Caco-2 (cell line): ENCODE measurements at places on chromosomes 16 and 17.

DNA sequence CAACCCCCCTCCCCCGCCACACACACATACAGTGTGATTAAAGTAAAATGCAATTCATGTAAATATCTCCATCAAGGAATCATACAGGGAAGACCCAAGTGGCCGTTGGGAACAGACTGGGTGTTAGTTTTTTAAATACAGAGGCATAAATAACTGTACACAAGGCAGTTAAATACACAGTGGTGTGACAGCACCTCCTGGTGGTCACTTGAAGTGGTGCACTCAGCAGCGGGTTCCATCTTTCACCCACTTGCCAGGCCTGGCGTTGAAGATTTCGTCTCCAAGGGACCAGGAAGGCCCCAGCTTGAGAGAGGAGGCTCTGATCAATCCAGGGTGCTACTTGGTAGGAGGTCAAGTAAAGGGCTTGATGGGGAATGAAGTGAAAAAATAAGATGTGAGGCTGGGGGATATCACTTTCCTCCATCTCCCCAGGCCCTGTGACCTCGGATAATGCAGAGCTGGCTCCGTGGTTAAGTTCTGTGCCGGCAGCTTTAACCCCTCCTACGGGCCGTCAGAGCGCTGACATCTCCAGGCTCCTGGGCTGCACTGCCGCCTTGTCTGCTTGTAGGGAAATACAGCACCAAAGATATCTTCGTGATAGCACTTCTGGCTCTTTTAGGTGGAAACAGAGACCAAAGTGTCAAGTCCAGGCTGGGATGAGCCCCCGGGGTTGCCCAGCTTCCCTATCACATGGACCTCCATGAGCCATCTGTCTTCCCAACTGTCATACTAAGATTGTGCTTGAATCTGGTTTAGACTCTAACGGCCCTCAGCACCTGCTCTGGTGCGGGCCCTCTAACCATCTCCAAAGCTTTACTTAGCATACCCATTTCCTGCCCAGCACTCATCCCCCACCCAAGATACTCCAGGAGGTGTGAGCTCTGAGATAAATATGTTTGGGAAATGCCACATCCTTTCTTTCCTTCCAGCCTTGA lies 20.7 kb downstream of the LGALS9 start:
- H3K36me3 ChIP-seq: no peaks in the 10 kb centered on the region
- H3K27me3 ChIP-seq: no peaks in the 10 kb centered on the region
- peak; percentile 83 for DNase-seq

DNA sequence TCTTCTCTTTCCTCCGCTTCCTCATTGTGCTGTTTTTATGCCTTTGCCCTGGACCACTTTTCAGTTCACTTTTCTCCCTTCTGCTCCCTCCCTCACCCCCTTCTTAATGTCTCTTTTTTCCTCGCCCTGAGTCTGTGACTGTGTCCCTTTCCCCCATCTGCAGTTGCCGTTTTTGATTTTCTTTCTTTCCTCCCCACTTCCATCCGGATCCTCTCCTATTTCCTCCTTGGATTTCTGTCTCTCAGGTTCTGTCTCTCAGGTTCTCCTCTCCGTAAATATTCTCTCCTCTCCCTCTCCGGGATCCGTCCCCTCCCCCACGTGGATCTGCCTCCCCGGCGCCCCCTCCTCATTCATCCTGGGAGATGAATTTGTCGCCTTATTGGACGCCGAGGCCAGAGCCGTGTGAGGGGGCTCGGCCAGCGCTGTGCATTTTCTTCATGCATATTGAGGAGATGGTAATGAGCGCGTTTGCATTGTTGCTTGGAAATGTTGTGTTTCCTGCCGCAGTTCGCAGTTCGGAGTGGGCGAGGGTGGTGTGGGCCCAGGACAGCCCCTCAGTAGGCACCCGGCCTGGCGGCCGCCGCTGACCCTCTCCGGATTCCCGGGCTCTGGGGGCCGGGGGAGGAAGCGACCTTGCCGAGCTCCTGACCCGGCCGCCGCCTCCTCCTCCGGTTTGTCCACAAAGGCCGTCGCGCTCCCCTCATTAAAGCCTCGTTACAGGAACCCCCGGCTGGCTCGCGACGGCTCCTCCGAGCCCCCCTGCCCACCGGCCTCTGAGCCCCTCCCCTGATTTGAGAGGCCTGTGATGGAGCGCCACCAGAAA lies 4.5 kb upstream of the IRX3 start:
- no peaks in the 10 kb centered on the region for H3K27me3 ChIP-seq
- no peak overlapping the region for H3K27ac ChIP-seq
- H3K36me3 ChIP-seq: no peaks in the 10 kb centered on the region
- H3K4me3 ChIP-seq: no peak overlapping the region

DNA sequence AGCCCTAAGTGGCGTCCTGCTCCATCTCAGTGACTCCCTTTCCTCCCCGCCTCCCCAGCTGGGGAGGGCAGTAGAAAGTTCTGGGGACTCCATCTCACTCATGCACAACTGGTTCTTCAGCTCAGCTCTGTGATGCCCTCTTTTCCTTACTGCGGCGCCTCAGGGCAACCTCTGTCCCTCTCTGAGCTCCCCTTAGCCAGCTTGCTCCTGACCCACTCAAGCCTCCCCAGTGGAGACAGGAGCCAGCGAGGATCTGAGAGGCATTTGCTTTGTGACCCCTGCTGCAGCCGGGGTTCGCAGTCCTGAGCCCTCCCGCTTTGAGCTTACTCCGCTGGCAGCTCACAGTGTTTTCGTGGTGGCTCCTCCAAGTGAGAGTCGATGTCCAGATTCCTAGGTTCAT lies 6.2 kb upstream of the MRC2 start:
- H3K36me3 ChIP-seq: no peaks in the 10 kb centered on the region; the same call in none of the 2 replicates
- H3K27me3 ChIP-seq: no peaks in the 10 kb centered on the region
- DNase-seq: no peak
- H3K4me1 ChIP-seq: no peaks in the 10 kb centered on the region
- H3K4me3 ChIP-seq: no peak overlapping the region
- no peak overlapping the region for H3K27ac ChIP-seq

GRCh38 chr16:81831722-81832126 lies 52.6 kb downstream of the PLCG2 start:
- H3K36me3 ChIP-seq: no peaks in the 10 kb centered on the region
- no peak overlapping the region for H3K27ac ChIP-seq
- peaks cover 7% of the 10 kb centered on the region; the same call in 1 of the 2 replicates for H3K4me1 ChIP-seq
- H3K4me3 ChIP-seq: no peak overlapping the region
- H3K27me3 ChIP-seq: no peaks in the 10 kb centered on the region

GRCh38 chr16:84214451-84215066 lies 23.6 kb downstream of the ADAD2 start:
- H3K36me3 ChIP-seq: no peaks in the 10 kb centered on the region
- H3K27ac ChIP-seq: no peak overlapping the region
- H3K4me1 ChIP-seq: no peaks in the 10 kb centered on the region
- no peak for DNase-seq
- H3K4me3 ChIP-seq: no peak overlapping the region
- no peaks in the 10 kb centered on the region for H3K27me3 ChIP-seq

DNA sequence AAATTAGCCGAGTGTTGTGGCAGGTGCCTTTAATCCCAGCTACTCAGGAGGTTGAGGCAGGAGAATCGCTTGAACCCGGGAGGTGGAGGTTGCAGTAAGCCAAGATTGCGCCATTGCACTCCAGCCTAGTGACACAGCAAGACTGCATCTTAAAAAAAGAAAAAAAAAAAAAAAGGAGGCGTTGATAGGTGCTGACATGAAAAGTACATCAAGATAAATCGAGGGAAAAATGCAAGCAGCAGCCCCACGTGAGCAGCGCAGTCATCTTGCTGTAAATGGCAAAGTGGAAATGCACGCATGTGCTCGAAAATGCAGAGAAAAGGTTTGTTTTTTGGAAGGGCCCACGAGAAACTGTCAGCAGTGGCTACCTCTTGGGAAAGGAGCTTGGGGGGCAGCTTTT lies 20.9 kb downstream of the MXRA7 start:
- H3K4me3 ChIP-seq: no peak overlapping the region
- no peaks in the 10 kb centered on the region for H3K27me3 ChIP-seq
- no peak overlapping the region for H3K27ac ChIP-seq
- DNase-seq: no peak
- peaks cover 30% of the 10 kb centered on the region for H3K4me1 ChIP-seq

- H3K27ac ChIP-seq: no peak overlapping the region
- H3K4me3 ChIP-seq: no peak overlapping the region
- H3K4me1 ChIP-seq: peaks cover 17% of the 10 kb centered on the region
- H3K36me3 ChIP-seq: no peaks in the 10 kb centered on the region
- no peak for DNase-seq
- H3K27me3 ChIP-seq: no peaks in the 10 kb centered on the region; the same call in 1 of the 2 replicates
Measured at GRCh38 chr16:89198417-89199240, 1.7 kb downstream of the SLC22A31 start.

DNA sequence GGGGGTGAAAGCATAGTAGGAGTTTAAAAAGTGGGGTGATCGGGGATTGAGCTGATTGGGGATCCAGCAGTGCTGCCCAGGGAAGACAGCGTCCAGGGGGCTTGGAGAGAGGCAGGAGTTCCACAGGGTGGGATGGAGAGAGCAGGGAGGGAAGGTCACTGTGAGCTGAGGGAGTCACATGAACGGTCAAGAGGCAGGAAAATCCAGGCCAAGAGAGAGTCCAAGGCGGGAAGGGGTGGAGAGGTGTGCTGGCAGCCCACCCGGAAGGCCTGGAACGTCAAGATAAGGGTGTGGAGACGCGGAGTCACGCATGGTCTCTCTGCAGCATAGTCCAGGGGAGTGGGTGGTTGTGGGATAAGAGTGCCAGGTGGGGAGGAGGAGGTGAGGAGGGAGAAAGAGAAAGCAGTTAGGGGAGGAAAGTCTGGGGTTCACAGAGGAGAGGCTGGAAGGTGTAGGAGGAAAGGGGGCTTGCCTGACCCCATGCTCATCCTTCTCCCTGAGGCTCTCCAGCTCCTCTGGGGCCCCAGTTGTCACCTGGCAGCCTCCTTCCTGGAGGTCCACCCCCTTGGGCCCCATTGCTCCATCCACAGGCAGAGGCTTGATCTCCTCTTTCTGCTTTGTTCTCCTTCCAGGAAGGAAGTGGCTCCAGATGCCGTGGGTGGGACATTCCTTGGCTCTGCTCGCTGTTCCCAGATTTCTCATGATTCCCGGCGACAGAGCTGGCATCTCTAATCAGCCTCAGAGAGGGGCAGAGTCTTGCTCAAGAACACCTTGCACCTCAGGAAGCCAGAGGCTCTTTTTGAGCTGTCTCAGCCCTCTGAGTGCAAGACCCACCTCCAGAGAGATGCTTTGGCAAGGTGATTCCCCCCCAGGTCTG lies 28.7 kb downstream of the CCR7 start:
- H3K27ac ChIP-seq: no peak overlapping the region
- no peak for DNase-seq
- no peaks in the 10 kb centered on the region for H3K27me3 ChIP-seq
- no peaks in the 10 kb centered on the region for H3K36me3 ChIP-seq

DNA sequence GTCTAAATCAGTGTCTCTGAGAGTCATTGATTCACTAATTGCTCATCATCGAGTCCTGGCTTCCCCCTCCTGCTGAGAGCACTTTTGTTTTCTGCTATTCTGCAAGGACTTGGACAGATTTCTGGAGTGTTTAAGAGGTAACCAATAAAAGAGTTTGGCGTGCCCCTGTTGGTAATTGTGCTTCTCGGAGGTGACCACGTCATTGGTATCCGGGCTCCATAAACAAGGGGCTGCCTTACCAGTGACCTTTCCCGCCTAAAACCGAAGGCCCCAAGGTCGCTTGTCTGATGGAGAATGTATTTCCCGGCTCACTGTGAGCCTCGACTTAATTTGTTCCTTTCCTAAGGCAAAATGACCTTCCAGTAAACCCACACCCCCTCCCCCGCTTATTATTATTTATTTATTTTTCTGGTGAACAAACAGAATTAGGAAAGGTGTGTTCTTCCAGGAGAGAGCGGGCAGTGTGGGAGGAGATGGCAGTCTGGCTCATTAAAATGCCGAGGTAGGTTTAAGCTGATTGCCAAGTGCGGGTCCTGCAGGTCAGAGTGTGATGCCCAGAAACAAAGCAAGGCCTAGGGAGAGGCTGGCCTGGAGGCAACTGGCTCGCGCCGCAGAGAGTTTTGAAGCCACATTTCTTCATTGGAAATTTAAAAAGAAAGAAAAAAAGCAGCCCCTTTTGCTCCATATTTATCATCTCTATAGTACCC lies 30.2 kb downstream of the MSI2 start:
- H3K27me3 ChIP-seq: no peaks in the 10 kb centered on the region
- H3K4me1 ChIP-seq: peaks cover 21% of the 10 kb centered on the region
- peaks cover 2% of the 10 kb centered on the region for H3K36me3 ChIP-seq
- H3K4me3 ChIP-seq: no peak overlapping the region
- H3K27ac ChIP-seq: peak overlapping the region; percentile 7

GRCh38 chr17:5897275-5897911 lies 172.8 kb upstream of the WSCD1 start:
- DNase-seq: no peak
- H3K4me3 ChIP-seq: no peak overlapping the region
- no peaks in the 10 kb centered on the region for H3K27me3 ChIP-seq
- H3K4me1 ChIP-seq: no peaks in the 10 kb centered on the region

DNA sequence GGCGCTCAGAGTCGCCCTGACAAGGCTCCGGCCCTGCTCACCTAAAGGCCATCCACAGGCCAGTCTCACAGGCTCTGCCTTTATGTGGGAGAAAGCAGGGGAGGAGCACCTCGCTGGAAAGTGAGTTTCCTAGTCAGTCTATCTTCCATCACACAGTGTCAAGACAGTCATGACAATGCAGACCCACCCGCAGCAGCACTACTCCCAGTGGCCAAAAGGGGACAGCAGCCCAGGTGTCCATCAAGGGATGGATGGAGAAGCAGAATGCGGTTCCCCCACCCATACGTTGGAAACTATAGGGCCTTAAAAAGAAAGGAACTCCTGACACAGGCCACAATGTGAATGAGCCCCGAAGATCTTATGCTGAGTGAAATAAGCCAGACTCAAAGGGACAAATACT lies 226.8 kb downstream of the ENGASE start:
- H3K27ac ChIP-seq: no peak overlapping the region
- peaks cover 3% of the 10 kb centered on the region for H3K27me3 ChIP-seq
- H3K4me1 ChIP-seq: no peaks in the 10 kb centered on the region
- DNase-seq: no peak
- no peak overlapping the region for H3K4me3 ChIP-seq
- H3K36me3 ChIP-seq: no peaks in the 10 kb centered on the region

DNA sequence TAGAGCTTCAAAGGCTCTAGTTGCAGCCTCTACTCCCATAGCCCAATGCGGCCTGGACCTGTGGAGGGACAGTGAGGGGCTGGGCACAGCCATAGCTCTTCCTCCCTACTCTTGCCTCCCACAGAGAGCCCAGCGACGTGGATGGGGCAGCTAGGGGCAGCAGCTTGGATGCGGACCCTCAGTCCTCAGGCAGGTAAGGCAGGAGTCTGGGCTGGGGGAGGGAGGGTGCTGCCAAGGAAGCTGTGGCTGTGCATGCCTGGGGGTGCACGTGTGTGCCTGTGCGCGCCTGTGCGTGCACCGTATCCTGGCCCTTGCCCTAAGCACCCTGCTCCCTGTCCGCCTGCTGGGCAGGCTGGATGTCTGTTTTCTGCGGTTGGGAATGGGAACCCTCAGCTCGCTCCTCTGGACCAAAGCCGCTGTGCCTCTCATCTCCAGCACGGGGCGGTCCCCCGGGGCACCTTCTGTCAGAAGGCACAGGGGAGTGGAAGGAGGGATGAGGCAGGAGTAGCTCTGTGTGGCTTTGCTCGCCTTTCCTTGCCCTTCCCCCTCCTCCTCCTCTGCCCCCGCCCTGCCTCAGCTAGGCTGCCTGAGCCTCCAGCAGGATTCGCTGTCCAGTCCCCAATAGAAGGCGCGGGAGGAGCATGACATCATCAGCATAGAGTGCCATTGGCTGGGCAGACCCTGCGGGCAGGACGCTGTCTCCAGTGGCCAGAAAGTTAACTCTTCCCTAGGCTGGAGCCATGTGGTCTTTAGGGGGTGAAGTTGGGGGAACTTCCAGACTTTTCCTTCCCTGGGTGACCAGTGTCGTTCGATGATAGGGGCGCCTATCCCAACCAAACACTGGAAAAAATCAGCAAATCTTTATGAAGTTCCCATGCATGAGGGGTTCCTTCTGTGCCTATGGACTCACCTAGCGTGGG lies 797 bp downstream of the PRCD start:
- H3K27ac ChIP-seq: peak overlapping the region; percentile 44
- H3K27me3 ChIP-seq: no peaks in the 10 kb centered on the region
- peak overlapping the region; percentile 30 for H3K4me3 ChIP-seq
- H3K36me3 ChIP-seq: no peaks in the 10 kb centered on the region
